CD4-positive, alpha-beta T cell treated with Interleukin-4 for 4 hours (primary cell): ENCODE measurements at places on chromosomes 2 and 18.
A peak's percentile ranks its signal among the peaks of the same experiment; 100 is the strongest.

DNA sequence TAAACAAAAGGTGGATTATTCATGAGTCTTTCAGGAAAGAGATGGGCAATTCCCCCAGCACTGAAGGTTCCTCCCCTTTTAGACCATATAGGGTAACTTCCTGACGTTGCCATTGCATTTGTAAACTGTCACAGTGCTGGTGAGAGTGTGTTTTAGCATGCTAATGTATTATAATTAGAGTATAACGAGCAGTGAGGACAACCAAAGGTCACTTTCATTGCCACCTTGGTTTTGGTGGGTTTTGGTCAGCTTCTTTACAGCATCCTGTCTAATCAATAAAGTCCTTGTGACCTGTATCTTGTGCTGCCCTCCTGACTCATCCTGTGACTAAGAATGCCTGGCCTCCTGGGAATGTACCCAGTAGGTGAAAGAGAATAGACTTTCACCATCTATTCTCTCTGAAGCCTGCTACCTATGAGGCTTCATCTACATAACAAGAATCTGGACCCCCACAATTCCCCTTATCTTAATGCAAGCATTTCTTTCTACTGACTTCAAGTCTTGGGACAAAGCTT, 148.7 kb downstream of the CABLES1 start:
- no peak for DNase-seq

GRCh38 chr18:55634545-55634944, 46.6 kb upstream of the TCF4 start:
- DNase-seq, result no peak

DNA sequence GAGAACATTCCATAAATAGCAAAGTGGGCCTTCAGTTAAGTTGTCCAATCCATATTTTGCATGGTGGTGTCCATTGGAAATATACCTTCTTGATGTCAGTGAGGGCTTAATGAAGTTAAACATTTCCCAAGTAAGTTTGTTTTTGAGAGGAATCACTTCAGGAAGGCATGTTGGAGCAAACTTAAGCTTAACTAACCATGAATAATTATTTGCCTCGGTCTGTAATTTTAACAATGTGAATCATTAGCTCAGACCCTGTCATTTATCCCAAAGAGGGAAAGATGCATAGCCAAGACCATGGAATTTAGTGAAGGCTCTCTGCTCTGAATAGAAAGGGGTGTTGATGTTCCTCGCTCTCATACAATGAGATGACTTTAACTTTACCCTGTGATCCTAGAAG, 47.4 kb downstream of the SPATS2L start:
- no peak for DNase-seq

DNA sequence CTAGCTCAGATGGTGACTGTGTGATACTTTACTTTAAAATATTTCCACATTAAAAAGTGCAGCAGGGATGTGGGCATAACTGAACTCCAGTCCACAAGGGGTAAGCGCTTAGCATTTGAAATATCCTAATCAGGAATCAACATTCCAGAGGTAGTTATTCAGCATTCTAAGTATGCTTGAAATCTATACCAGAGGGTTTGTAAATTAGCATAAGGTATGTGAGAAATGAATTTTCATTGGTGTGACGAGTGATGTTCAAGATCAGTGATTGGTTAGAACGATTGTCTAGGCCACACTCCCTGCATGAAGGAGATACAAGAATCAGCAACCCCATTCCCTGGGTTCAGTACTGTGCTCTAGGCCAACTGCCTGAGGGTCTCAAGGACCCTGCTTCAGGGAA, 42.6 kb downstream of the MAPK4 start:
- DNase-seq, result no peak

- no peak for DNase-seq
These were observed 73.2 kb downstream of the ZNF532 start for GRCh38 chr18:58937887-58938267.

- DNase-seq, result no peak
These were observed 479.2 kb upstream of the PKDCC start for GRCh38 chr2:41568648-41569047.

DNA sequence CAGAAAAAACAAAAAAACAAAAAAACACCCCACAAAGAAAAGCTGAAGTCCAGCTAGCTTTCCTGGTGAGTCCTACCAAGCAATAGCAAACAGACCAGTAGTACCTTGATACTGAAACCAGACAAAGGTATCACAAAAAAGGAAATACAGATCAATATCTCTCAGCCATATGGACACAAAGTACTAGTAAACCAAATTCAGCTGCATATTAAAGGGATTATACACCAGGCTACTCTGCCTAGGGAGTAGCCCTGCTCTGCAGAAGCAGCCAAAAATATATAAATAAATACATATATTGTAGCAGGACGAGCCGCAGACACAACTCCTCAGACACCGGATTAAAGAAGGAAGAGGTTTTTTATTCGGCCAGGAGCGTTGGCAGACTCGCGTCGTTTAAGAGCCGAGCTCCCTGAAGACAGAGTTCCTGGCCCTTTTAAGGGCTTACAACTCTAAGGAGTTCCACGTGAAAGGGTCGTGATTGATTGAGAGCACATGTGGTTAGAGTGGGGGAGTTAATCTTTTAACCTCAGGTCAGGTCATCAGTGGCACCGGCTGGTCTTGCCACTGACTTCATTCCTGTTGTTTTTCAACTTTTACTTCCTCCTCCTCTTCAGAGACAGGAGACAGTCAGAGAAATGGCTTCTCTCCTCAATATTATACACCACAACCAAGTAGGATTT, 38.4 kb upstream of the DTNB start:
- no peak for DNase-seq

- DNase-seq, result no peak
These were observed 42.5 kb downstream of the TRIB2 start for GRCh38 chr2:12759248-12759647.

GRCh38 chr2:100954044-100954420, 48.1 kb upstream of the RPL31 start:
- DNase-seq, result no peak

DNA sequence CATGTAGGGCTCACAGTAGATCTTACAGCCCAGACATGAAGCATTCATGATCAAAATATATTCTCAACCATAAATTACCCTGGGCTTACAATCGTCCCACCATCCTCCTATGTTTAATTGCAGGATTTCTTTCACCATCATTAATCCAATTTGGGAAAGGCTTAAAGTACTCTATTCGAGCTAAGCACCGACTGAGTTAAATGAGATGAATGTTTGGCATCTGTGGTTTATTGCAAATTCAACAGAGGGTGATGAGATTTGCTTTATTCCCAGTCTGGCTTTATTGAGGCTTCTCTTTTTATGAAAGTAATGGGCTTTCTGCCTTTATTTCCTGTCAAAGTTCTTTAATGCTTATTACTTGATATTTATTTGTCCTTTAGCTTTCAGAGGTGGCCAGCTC, 159.0 kb downstream of the METTL4 start:
- no peak for DNase-seq

- peak; percentile 21 for DNase-seq
These were observed 445 bp downstream of the PRPF40A start for GRCh38 chr2:152716805-152717227.

DNA sequence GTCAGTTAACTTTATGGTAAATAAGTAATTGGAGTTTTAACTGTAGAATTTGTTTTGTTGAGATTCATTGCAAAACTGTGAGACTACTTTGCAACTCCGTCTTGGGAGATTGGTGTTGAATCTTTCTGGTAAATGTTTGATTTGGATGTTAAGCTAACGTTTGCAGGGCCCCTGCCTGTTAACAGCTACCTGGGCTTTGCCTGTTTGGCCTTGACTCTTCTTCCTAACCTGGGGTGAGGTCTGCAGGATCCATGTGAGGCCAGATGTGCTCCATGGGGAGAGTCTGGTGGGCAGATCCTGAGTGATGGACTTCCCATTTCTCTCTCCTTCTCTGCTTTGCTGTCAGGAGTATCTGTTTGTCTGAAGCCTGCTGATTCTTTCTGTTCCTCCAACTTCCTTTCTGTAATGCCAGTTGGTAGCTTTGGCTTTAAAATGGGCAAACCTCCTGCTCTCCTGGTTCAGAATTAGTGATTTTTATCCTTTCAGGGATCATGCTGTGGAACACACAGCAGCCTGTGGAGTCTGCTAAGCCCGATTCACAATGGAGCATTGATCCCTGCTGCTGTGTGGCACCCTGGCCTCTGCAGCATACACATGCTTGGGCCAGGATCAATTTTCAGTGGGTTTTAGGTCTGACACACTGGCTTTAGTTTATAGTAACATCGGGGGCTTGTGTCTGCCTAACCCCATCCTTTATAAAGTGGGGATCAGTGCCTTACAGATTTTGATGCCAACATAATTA, 36.3 kb downstream of the PTPRM start:
- DNase-seq, result no peak

DNA sequence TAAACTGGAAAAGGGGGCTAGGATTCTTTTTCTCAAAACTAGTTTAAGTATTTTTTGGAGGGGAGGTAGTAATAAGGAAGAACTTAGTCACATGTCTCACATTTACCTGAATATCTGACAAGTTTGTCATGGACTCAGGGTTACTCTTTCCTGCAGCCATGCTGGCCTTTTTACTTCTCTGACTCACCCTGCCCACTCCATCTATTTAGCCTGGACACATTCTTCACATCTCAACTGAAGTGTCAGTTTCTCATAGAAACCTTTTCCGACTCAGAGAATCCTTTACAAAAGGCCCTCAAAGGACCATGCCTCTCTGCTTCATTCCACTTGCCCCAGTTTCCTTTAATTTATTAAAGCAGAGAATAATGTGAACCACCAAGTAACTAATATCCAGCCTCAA, 42.6 kb downstream of the SCN7A start:
- DNase-seq, result no peak

DNA sequence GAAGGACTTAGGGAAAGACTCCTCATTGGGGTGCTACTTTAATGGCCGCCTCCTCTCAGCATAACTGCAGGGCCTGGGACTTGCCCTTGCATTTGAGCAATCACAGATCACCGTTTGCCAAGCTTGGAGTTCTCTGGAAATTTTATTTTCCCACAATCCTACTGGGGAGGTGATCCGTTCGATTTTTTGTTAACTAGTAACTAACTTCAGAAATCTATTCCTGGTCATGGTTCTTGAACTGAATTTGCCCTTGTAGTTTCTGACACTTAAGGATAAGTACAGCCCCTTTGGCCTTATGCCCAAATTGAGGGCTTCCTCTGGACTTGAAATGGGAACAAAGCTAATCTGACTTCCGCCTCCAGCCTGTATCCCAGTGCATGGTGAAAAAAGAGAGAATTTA, 60.5 kb upstream of the ST3GAL5 start:
- no peak for DNase-seq

DNA sequence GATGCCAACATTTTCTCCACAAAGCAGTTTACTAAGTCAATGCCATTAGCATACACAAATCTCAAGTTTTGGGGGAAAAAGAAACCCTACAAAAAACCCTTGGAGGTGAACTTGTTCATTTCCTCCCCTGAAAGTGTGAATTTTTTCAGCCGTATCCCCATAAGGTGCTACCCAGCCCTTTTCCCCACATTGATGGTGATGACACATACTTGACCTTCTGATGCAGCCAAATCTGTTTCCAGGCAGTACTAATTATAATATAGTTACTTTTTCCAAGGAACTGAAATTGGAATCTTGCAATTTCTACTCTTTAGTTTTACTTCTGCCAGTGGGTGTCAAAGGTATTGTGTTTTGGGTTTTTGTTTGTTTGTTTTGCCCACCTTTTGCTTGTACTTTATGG, 474.5 kb downstream of the TGIF1 start:
- no peak for DNase-seq

- DNase-seq, result no peak
These were observed 54.4 kb upstream of the SOS1 start for GRCh38 chr2:39175026-39175812.

DNA sequence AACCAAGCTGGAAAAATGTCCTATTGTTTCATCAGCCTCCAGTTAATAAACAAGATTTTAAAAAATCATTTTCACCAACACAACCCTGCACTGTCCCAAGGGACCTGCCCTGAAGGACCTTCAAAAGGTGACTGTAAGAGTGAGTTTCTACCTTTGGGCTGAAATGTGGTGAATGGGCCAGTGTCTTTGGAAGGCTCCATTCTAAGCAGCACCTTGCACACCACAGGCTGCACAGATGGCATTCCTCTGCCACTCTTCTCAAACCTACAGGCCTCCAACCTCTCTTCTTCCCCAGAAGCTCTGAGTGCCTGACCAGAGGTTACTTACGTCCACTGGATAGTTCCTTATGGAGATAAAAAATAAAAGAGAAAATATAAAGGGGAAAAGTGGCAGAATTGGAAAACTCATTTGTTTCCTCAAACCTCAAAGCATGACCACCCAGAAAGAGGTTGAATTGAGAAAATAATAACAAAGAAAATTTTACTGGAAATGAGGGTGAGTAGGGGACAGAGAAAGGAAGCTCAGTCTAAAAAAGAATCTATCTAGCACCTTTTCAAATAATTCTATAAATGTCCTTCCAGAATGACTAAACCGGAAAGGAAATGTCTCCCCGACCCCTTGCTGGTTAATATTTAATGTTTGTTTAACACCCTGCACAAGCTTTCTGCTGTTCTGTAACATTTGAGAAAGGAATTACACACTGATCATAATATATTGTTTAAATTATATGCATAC, 175.7 kb downstream of the METTL4 start:
- DNase-seq, result no peak

DNA sequence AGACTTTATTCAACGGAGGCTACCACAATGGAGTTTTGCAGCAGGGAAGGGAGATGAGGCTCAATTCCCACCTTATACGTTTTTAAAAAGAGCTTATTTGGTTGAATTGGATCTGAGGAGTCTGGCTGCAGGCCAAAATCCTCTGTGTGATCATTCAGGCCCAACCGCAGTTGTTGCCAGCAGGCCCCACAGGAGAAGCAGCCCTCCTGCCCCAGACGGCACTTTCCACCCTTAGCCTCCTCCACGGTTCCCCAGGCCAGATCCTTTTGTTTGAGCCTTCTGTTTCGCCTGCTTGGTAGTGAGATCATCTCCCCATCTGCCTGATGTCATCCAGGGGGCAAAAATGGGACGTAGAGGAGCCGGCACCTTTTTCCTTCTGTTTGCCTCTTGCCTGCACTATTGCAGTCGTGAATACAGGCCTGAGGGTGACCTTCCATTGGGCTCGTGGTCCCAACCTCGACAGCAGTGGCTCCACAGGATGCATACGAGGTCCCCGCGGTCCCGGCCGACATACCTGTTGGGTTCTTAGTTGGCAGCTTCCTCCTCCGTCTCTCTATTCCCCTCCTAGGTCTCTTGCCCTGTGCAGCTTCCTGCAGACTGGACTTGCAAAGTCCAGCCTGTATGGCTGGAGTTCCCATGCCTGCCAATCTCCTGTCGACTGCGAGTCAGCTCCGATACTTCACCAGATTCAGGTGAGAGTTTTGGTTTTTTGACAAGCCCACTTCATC, 9.3 kb upstream of the GPR35 start:
- DNase-seq, result no peak

- no peak for DNase-seq
These were observed 249.8 kb upstream of the FSHR start for GRCh38 chr2:49404108-49404507.
